ENCODE measurements at places on chromosomes 1 and 21.

DNA sequence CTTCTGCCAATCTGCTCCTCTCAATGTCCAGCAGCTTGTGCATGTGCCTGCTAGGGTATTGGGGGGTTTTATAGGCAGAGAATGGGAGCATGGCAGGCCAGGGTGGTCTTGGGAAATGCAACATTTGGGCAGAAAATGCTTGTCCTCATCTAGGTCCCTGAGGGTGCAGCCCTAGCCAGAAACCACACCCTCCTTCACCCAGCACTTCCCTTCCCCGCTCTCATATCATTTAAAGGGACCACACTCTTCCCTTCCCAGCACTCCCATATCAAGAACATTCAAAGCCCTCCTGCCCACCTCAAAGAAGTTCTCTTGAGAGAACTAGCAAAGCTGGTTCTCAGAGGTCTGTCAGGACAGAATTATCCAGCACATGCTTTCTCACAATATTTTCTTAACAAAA lies 62.1 kb downstream of the HSD3B1 start:
- DNase-seq, result no peak

GRCh38 chr1:49337251-49337650 lies 560.6 kb upstream of the BEND5 start:
- DNase-seq, result no peak

- no peak for DNase-seq
Measured at GRCh38 chr1:959731-960362, 537 bp upstream of the KLHL17 start.

DNA sequence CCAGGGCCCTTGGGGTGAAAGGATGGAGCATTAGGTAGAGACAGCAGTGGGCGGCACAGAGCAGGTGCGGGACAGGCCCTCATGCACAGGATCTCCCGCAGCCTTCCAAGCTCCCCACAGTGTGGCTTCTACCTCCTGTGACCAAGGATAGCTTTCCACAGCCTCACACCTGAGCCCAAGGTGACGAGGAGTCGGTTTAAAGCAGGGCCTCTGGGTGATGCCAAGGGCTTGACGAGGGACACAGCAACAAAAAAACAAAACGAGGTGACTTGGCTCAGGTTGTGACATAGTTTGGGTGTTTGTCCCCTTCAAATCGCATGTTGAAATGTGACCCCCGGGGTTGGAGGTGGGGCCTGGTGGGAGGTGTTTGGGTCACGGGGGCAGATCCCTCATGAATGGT lies 15.3 kb downstream of the RSPH1 start:
- no peak for DNase-seq

- no peak for DNase-seq
Measured at GRCh38 chr21:44324854-44325107, 14.4 kb downstream of the CFAP410 start.

DNA sequence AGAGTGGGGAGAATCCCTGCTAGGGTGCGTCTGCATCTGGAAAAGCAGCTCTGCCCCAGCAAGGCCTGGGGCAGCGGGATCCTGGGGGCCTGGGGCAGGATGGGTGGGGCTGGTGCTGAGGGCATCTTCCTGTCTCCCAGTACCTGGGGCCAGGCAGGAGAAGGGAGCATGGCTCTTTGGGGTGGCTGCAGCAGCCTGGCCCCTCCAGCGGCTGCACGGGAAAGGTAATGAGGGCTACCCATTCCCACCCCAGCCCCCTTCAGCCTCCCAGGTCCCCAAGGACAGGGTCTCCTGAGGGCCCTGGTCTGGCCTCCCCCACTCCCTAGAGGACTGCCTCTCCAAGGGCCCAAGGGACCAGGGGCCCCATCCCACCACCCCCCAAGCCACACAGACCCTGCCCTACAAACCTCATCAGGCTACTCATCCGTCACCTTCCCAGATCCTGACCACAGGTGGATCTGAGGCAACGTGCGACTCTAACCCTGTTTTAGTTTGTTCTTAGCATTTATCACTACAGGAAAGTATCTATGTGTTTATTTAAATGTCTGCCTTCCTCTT lies 910 bp upstream of the ANKRD65 start:
- DNase-seq, result no peak

- no peak for DNase-seq
Measured at GRCh38 chr1:231818337-231818736, 191.7 kb downstream of the DISC1 start.

- DNase-seq, result no peak
Measured at GRCh38 chr1:154440036-154440804, 35.1 kb downstream of the IL6R start.

DNA sequence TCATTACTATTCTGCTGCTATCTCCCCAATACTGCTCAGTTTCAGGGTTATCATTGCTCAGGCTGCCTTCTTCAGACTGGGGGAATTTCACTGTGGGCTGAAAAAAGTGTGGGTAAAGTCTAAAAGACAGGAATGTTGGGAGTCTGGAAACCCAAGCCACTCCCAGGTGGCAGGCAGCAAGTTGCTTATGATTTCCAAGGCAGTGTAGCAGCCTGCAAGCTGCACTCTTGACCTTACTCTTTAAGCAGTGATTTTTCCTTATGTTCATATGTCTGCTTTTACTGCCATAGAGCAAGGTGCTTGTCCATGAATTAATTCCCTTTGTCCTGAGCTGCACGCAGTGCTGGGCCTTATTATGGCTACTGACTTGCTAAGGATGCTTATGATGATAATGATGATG lies 53.1 kb downstream of the PHC2 start:
- no peak for DNase-seq

DNA sequence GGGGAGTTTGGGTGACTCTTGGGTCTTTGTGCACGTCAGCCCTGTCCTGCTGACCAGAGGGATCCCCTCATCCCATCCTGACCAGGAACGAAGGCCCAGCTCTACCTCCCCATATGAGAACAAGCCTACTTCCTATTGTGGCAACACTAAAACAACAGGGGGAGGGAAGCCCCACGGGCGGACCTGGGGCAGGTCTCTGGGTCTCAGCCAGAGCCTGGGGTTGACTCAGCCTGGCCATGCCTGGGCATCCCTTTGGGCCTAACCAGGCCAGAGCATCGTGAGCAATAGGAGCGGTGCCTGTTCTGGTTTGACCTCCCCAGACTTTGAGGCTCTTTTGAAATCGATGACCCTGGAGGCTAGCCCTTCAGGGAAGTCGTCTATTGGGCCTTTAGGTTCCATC lies 16.8 kb downstream of the RPS6KA1 start:
- DNase-seq, result no peak

DNA sequence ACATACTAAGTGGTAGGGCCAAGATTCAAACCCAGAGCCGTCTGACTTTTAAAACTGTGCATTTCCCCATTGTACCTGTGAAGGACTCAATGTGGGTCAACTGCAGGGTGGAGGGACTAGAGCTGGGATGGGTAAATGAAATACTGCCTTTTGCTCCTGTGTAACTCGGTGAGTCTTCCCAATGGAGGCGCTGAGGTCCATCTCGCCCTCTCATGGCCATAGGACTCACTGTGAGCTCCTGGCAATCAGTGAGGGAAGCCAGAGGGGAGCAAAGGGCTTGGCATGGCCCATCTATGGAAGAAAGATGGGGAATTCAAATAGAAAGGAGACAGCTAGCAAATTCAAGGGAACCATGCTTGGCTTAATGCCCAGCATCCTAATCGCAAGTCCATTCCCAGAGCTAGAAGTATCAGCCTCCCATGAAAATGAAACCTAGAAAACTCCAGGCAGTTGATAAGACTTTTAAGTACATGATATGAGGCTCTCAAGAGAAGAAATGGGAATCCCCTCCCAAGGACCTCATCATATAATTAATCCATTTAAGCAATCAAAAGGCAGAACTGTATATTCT lies 25.4 kb upstream of the CGN start:
- no peak for DNase-seq

GRCh38 chr21:25689226-25689625 lies 45.5 kb downstream of the ATP5PF start:
- DNase-seq, result no peak

GRCh38 chr1:41245659-41246058 lies 3.6 kb upstream of the SCMH1 start:
- no peak for DNase-seq

DNA sequence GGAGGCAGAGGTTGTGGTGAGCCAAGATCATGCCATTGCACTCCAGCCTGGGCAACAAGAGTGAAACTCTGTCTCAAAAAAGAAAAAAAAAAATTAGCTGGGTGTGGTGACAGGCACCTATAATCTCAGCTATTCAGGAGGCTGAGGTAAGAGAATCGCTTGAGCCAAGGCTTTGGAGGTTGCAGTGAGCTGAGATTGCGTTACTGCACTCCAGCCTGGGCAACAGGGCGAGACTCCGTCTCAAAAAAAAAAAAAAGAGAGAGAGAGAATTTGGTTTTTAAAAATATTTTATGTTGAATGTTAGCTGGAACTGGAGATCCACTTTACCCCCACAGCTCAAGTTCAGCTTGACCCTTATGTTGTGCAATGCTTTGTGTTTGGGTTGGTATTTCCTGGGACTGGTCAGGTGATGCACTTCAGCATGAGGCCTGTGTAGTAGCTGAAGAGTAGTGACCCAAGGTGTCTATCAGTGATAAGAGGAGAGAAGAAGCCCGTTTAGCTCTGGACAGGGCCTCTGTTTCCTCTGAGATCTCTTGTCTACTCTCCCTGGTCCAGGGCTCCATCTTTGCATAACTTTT lies 36.8 kb upstream of the MACF1 start:
- no peak for DNase-seq

DNA sequence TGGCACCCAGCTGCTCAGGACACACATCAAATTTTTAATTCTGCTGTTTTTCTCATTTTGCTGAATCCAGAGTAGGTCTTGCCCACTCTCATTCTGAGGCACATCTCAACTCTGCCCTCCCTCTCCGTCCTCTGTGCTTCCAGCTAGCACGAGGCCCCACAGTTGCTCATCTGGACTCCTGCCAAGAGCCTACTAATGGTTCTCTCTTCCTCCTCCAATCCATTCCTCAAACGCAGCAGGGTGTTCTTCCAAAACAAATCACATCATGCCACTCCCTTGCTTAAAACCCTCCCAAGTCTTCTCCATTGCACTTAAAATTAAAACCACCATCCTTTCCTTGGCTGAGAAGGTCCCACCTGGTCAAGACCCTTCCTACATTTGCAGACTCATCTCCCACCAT lies 49.8 kb upstream of the SCAF4 start:
- DNase-seq, result no peak

- no peak for DNase-seq
Measured at GRCh38 chr1:97505816-97506215, 415.0 kb downstream of the DPYD start.

GRCh38 chr1:244237445-244237844 lies 186.4 kb downstream of the ZBTB18 start:
- DNase-seq, result no peak

DNA sequence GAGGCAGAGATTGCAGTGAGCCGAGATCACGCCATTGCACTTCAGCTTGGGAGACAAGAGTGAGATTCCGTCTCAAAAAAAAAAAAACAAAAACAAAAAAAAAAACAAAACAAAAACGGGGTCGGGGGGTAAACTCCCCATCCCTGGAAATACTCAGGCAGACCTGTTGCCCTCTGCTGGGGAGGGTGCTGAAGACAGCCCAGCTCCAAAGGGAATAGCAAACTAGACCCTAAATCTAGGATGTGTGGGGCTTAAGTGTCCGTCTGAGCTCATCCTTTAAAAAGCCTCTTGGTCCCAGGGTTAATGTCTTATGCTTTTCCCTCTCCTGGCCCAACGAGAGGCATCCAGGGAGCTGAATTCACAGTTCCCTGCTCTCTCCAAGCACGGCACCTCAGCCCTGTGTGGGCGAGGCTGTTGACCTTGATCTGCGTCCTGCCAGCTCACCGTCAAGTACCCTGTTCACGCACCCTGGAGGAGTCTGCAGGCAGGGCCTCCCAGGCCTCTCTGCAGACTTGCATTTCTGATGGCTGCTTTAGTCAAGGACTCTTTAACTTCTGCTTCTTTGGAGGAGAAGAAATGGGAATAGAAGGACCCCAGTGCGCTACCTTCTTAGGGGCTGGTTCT lies 22.3 kb downstream of the KCND3 start:
- no peak for DNase-seq

DNA sequence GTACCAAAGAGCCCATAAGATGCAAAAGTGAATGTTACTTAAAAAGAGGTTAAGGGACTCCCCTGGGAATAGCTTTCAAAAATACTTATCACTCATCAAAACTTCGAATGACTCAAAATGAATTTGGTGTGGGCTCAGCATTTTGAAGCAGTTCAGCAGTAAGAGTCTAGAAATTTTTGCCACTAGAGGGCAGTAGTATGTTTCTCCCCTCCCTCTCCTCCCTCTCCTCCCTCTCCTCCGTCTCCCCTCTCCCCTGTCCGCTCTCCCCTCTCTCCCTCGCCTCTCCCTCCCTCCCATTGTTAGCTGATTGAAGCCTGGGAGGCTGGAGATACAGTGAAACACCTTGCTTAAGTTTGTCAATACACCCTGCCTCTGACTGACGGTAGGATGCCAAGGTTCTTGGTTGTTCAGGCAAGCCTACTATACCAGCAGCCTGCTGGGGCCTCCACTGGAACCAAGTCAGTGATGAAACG lies 70.8 kb upstream of the TENT5C start:
- peak; percentile 33 for DNase-seq

- no peak for DNase-seq
Measured at GRCh38 chr1:89087241-89087640, 22.2 kb upstream of the GBP1 start.

GRCh38 chr1:171455967-171456366 lies 29.4 kb upstream of the PRRC2C start:
- no peak for DNase-seq

GRCh38 chr1:177007437-177008161 lies 156.9 kb downstream of the ASTN1 start:
- DNase-seq, result no peak

- no peak for DNase-seq
Measured at GRCh38 chr1:239558559-239558958, 172.2 kb downstream of the CHRM3 start.

DNA sequence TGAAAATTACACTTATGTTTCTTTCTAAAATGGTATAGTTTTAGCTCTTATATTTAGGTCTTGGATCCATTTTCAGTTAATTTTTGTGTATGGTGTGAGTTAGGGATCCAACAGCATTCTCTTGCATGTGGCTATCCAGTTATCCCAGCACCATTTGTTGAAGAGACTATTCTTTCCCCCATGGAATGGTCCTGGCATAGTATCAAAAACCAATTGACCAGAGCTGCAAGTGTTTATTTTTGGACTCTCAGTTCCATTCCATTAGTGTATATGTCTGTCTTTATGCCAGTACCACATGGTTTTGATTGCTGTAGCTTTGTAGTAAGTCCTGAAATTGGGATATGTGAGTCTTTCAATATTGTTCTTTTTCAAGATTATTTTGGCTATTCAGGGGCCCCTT lies 14.3 kb downstream of the TTLL10 start:
- no peak for DNase-seq

GRCh38 chr1:227855687-227856086 lies 40.2 kb downstream of the PRSS38 start:
- no peak for DNase-seq
